ENCODE measurements at places on chromosomes 1 and 21.
A peak's percentile ranks its signal among the peaks of the same experiment; 100 is the strongest.

DNA sequence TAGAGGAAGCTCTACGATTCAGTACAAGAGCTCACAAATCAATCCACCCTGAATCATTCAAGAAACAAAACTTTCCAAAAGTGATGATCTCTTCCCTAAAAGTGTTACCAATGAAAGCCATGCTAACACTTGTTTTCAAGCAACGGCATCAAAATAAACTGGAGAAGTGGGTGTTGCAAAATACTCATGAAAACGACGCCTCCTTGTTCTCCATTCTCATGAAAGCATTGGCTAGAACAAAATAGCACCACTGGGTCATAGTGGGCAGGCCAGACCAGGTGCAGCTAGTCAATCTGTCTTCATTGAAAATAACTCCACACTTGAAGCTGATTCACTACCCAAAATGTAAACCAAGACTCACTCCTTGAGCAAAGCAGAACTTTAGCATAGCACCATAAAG, 4.3 kb downstream of the TIAM1 start:
- no peak overlapping the region for H3K4me3 ChIP-seq
- no peaks in the 10 kb centered on the region for H3K4me1 ChIP-seq
- peaks cover 23% of the 10 kb centered on the region for H3K27me3 ChIP-seq

DNA sequence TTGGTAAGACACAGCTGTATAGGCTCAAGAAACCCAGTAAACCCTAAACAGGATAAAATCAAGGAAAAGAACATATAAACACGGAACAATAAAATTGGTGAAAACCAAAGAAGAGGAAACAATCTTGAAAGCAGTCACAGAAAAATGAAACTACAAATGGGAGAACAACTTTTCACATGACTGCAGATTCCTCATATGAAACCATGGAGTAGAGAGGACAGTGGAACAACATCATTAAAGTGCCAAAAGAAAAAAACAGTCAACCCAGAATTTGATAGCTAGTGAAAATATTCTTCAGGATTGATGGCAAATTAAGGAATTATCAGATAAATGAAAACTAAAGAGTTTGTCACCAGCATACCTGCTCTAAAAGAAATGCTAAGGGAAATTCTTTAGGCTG, 23.9 kb upstream of the B3GALT5 start:
- no peak for DNase-seq
- H3K36me3 ChIP-seq: no peaks in the 10 kb centered on the region
- H3K27me3 ChIP-seq: no peaks in the 10 kb centered on the region
- H3K4me1 ChIP-seq: no peaks in the 10 kb centered on the region
- no peak overlapping the region for H3K27ac ChIP-seq

DNA sequence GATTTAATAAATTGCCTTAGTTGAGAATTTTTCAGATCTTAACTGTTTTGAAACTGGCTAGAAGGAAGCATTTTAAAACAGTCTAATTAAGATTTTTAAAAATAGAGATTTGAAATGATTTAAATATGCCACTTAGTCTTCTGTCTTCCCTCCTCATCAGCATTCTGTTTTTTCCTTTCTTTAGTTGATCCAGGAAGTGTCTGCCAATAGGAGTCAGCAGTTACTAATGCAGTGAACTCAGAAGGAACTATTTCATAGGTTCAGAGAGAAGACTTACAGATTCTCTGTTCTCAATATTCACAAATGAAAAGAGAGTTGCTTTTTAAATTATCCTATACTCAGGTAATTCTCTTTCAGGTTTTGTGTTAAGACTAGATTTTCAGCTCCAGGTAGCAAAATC, 84.5 kb downstream of the RPS6KC1 start:
- H3K27ac ChIP-seq: no peak overlapping the region
- no peaks in the 10 kb centered on the region for H3K4me1 ChIP-seq
- no peaks in the 10 kb centered on the region for H3K27me3 ChIP-seq
- H3K36me3 ChIP-seq: no peaks in the 10 kb centered on the region
- no peak for DNase-seq

DNA sequence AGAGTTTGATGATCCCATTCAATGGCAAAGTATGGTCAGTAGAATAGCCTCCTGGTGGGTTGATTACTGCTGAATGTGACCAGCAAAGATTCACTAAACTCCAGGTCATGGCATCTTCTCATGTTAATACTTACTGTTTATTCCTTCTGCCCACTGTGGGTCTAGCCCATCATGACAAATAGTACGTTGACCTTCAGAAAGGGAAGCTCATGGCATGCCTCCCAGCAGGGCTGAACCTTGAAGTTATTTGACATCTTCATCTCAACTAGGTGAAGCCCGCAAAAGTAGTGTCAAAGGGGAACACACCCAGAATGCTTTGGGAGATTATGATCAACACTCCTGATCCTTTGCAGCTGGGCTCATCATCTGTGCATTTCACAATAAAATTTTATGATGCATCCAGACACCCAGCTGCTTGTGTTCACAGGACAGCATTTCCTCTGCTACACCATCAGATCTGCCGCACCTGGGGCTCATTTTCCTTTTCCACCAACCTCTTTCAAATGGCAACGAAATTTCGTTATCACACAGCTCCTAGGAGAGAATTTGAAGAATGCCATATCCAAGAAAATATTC, 49.6 kb downstream of the HLX start:
- H3K4me1 ChIP-seq: no peaks in the 10 kb centered on the region
- no peaks in the 10 kb centered on the region for H3K36me3 ChIP-seq
- no peak for DNase-seq
- H3K27ac ChIP-seq: no peak overlapping the region
- H3K27me3 ChIP-seq: no peaks in the 10 kb centered on the region

DNA sequence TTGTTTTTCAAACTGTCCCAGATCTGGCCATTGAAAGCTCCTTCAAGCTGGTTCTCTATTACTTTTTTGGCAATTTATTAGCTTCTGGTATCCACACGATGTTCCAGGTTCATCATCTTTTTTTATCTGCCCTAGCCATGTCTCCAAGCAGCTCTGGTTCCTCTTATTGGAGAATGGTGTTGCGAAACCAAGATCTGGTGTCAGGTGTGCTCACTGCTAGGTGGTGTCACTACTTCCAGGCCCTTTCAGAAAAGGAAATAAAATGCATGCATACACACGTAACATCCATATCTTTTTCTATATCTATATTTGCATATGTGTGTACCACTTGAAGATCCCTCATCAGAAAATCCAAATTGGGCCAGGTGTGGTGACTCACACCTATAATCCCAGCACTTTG, 53.3 kb downstream of the GATAD2B start:
- no peaks in the 10 kb centered on the region for H3K36me3 ChIP-seq
- peaks cover 13% of the 10 kb centered on the region for H3K4me1 ChIP-seq
- H3K27ac ChIP-seq: no peak overlapping the region
- no peaks in the 10 kb centered on the region for H3K27me3 ChIP-seq
- DNase-seq: no peak

GRCh38 chr1:204177133-204177532, 11.0 kb upstream of the REN start:
- H3K4me3 ChIP-seq: no peak overlapping the region
- no peak overlapping the region for H3K27ac ChIP-seq
- no peaks in the 10 kb centered on the region for H3K36me3 ChIP-seq
- DNase-seq: no peak
- H3K4me1 ChIP-seq: no peaks in the 10 kb centered on the region

DNA sequence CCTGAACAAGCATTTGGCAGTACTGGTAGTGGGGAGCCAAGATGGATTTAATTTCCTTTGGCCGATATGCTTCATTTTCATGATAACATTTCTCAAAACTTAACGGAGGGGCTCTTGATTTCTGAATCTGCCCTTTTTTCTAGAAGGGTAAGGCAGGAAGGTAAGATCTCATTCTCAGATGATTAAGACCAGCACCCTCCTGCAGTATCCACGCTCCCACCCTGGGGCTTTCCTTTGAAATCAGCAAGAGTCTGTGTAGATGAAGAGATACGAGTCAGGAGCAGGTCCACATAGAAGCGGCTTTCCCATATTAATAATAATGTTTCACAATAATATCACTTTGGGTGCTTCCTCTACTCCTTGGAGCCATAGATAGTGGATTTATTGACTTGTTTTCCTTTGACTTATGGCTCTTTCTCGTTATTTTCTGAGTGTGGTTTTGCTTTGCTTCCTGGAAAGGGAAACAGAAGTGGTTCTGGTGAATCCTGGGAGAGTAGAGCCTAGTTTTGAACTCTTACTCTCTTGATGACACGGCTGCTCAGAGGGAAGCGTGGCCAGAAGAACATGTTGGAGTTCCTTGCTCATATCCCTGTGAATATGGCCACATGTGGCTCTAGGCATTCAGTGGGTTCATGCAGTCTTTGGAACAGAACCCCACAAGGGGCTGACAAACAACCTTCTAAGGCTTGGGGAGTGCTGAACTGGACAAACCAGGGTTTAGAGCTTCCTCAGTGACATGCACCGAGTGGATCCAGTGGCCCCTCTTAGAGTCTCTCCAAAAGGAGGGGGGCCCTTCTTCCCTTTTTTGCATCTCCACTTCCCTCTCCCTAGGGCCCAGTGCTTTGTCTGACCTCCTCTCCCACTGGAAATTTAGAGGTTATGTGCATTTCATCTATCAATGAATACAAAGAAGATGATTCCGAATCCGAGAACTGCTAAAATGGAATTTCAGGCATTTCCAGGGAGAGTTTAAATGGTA, 195.7 kb downstream of the DYRK1A start:
- no peak overlapping the region for H3K27ac ChIP-seq
- no peaks in the 10 kb centered on the region for H3K27me3 ChIP-seq
- no peak overlapping the region for H3K4me3 ChIP-seq
- no peak for DNase-seq
- peaks cover 12% of the 10 kb centered on the region for H3K4me1 ChIP-seq

DNA sequence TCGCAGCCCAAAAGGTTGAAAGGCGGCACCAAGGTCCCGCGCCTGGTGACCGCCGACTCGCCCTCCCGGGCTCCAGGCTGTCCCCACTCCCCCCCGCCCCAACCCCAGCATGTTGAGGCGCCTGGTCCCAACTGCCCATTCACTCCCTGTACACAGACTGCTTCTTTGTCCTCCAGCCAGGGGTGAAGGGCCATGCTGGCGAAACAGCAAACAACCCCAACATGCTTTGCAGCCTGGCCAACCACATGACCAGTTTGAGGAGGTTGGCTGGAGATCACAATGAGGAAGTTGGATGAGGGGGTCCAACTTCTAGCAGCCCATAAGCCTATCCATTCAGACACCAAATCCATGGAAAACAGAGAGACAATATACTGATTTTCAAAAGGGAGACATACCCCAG, 13.5 kb downstream of the PDE9A start:
- peaks cover 39% of the 10 kb centered on the region for H3K4me1 ChIP-seq
- no peak overlapping the region for H3K27ac ChIP-seq
- DNase-seq: no peak
- H3K36me3 ChIP-seq: no peaks in the 10 kb centered on the region
- no peak overlapping the region for H3K4me3 ChIP-seq

DNA sequence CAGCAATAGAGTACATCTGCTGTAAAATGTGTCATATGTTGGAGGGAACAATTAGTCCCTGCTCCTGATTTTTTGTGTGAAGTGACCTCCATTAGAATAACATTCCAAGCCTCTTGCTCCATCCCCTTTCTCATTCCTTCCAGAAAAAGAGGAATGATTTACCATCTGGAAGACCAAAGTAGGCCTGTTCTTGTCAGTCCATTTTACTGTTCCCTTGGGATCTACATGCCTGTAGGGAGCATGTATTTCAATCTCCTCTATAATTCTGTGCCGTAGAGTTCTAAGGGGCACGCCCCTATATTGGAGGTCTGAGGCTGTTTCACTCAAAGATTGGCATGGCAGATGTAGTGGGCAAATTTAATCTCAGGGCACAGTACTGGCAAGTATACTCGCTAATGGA, 48.8 kb upstream of the MAN1A2 start:
- no peak overlapping the region for H3K4me3 ChIP-seq
- H3K27me3 ChIP-seq: no peaks in the 10 kb centered on the region
- DNase-seq: no peak
- no peaks in the 10 kb centered on the region for H3K4me1 ChIP-seq

- DNase-seq: no peak
- H3K4me1 ChIP-seq: peaks cover 8% of the 10 kb centered on the region
- H3K36me3 ChIP-seq: no peaks in the 10 kb centered on the region
Measured at GRCh38 chr1:228058949-228059633, 23.4 kb upstream of the ARF1 start.

GRCh38 chr1:10623686-10624145, 149.0 kb downstream of the PEX14 start:
- no peaks in the 10 kb centered on the region for H3K4me1 ChIP-seq
- H3K36me3 ChIP-seq: peaks cover 2% of the 10 kb centered on the region
- no peak overlapping the region for H3K27ac ChIP-seq
- H3K4me3 ChIP-seq: no peak overlapping the region
- no peaks in the 10 kb centered on the region for H3K27me3 ChIP-seq

DNA sequence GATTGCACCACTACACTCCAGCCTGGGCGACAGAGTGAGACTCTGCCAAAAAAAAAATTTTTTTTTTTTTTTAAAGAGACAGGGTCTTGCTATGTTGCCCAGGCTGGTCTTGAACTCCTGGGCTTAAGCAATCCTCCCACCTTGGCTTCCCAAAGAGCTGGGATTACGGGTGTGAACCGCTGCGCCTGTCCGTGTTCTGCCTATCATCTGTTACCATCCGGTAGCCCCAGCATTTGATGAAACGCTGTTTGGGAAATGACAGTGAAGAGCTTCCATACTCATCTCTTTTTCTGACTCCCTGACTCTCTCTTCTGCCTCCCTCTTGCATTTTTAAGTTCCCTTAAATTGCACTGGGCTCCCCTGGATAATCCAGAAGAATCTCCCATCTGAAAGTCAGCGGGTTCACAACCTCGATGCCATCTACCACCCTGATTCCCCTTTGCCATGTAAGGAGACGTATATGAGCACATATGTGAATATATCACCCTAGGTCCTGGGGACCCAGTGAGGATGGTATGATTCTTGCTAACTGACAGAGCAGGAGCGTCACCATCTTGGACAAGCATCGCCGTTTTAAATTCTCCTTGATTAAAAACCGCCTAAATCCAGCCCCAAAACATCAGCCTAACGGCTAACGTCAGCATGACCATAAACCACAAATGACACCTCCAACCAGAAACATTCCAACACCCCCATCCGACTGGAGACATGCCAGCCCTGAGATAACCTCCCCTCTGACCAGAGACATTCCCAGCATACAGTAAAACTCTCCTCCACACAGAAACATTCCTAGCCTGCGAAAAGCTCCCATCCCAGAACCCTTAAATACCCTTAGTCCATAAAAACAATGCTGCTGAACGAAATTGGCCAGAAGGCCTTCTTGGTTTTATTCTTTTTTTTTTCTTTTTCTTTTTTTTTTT, 12.4 kb downstream of the TNFRSF8 start:
- H3K27ac ChIP-seq: no peak overlapping the region
- peaks cover 4% of the 10 kb centered on the region for H3K27me3 ChIP-seq
- H3K4me1 ChIP-seq: no peaks in the 10 kb centered on the region
- H3K4me3 ChIP-seq: no peak overlapping the region

GRCh38 chr1:185636848-185637247, 97.3 kb upstream of the HMCN1 start:
- H3K27me3 ChIP-seq: no peaks in the 10 kb centered on the region
- no peaks in the 10 kb centered on the region for H3K4me1 ChIP-seq
- no peak overlapping the region for H3K27ac ChIP-seq
- no peak for DNase-seq
- no peaks in the 10 kb centered on the region for H3K36me3 ChIP-seq
- no peak overlapping the region for H3K4me3 ChIP-seq

GRCh38 chr1:62280150-62280549, 39.1 kb downstream of the KANK4 start:
- peak; percentile 59 for DNase-seq
- H3K36me3 ChIP-seq: no peaks in the 10 kb centered on the region
- no peaks in the 10 kb centered on the region for H3K27me3 ChIP-seq
- no peak overlapping the region for H3K4me3 ChIP-seq
- no peak overlapping the region for H3K27ac ChIP-seq
- H3K4me1 ChIP-seq: peaks cover 38% of the 10 kb centered on the region
